ENCODE measurements at places on chromosomes 13 and 19.

GRCh38 chr19:47497050-47497766, 13.2 kb upstream of the KPTN start:
- no peak for DNase-seq

- DNase-seq = peak; percentile 33
These were observed 21.7 kb upstream of the ZNF429 start for GRCh38 chr19:21483589-21484170.

- DNase-seq = peak; percentile 42
These were observed 319.5 kb upstream of the OBI1 start for GRCh38 chr13:78978381-78978998.

DNA sequence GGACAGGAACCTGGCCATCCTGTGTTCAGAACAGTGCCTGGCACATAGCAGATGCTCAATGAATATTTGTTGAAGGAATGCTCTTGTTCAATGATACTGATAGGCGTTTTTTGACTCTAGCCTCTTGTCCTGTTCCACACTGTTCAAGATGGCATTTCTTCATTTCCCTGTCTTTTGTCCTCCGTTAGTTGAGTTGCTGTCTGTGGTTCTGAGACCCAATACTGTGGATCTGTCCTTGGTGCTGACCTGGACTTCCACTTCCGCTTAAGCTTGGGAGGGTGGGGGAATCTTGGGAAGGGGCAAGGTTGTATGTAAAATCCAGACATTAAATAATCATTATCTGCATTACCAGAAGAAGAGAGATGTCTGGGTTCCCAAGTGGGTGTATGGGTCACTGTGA, 8.3 kb upstream of the KCNN4 start:
- DNase-seq = no peak

DNA sequence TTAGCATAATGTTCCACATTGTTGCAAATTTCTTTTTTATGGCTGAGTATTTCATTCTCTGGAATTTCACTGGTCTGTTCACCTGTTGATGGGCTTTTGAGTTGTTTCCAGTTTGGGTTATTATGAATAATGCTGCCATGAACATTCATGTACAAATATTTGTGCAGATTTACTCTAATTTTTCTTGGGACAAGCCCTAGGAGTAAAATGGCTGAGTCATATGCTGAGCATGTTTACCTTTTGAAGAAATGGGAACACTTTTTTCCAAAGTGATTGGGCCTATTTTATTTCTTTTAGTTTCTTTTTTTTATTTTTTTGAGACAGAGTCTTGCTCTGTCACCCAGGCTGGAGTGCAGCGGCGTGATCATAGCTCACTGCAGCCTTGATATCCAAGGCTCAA, 4.7 kb upstream of the FBL start:
- DNase-seq = no peak

GRCh38 chr19:18523841-18524240, 2.0 kb upstream of the ELL start:
- DNase-seq = no peak

DNA sequence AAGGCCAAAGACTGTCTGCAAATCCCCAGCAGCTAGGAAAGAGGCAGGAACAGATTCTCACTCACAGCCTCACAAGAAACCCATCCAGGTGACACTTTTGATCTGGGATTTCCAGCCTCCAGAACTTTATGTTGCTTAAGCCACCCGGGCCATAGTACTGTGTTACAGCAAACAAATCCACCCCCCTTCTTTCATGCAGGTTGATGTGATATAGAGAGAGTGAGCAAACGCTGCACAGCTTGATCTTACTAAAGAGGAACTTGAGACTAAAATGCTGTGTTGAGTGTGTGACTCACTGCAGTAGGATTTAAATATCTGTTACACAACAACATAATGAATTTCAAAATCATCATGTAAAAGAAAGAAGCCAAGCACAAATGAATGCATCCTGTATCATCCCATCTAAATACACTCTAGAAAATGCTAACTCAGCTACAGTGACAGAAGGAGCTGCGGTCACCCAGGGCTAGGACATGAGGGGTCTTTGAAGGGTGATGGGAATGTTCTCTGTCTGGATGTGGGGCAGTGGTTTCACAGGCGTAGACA, 32.2 kb downstream of the RCBTB2 start:
- no peak for DNase-seq

- no peak for DNase-seq
These were observed 26.5 kb upstream of the CASP14 start for GRCh38 chr19:15022752-15023151.

GRCh38 chr19:43457809-43458208, 7.6 kb downstream of the LYPD3 start:
- no peak for DNase-seq

DNA sequence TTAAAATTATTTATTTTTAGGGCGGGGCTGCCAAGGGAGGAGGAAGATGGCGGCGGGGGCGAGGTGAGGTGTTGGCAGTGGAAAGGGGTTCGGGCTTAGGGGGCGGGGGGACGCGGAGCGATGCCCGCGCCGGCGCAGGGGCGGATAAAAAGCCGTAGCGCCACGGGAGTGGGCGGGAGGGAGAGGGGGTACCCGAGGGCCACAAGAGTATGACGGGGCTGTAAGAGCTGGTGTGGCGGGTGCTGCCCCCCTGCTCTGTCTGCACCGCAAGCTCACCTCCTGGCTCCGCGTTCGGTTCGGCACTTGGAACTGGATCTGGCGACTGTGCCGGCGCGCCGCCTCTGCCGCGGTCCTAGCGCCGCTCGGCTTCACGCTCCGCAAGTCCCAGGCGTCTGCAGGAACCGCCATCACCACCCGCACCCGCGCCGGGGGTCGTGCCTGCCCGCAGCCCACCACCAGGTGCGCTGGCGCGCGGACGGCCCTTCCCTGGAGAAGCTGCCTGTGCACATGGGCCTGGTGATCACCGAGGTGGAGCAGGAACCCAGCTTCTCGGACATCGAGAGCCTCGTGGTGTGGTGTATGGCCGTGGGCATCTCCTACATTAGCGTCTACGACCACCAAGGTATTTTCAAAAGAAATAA, 265.2 kb upstream of the SGCG start:
- DNase-seq = no peak

- DNase-seq = no peak
These were observed 87.0 kb upstream of the TRPC4 start for GRCh38 chr13:37956536-37956935.

GRCh38 chr19:43545276-43545675, 12.3 kb downstream of the ZNF575 start:
- DNase-seq = no peak

DNA sequence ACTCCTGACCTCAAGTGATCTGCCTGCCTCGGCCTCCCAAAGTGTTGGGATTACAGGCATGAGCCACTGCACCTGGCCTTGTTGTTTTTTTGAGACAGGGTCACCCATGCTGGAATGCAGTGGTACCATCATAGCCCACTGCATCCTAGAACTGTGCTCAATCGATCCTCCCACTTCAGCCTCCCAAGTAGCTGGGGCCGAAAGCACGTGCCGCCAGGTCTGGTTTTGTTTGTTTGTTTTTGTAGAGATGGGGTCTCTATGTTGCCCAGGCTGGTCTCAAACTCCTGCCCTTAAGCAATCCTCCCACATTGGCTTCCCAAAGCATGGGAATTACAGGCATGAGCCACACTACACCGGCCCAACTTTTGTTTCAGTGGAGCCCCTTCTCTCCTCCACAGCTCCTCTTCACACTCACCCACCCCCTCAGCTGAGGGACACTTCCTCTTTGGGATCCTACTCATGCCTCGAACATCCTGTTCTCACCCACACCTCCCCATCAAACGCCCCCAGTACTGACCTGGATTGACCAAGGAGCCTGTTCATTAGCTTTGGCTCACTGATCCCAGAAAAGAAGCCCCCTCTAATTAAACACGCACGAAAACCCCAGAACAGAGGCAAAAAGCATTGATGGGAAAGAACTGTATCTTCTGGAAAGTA, 12.8 kb upstream of the CERS4 start:
- DNase-seq = no peak

- peak; percentile 82 for DNase-seq
These were observed 467 bp downstream of the LAMP1 start for GRCh38 chr13:113297370-113298042.

DNA sequence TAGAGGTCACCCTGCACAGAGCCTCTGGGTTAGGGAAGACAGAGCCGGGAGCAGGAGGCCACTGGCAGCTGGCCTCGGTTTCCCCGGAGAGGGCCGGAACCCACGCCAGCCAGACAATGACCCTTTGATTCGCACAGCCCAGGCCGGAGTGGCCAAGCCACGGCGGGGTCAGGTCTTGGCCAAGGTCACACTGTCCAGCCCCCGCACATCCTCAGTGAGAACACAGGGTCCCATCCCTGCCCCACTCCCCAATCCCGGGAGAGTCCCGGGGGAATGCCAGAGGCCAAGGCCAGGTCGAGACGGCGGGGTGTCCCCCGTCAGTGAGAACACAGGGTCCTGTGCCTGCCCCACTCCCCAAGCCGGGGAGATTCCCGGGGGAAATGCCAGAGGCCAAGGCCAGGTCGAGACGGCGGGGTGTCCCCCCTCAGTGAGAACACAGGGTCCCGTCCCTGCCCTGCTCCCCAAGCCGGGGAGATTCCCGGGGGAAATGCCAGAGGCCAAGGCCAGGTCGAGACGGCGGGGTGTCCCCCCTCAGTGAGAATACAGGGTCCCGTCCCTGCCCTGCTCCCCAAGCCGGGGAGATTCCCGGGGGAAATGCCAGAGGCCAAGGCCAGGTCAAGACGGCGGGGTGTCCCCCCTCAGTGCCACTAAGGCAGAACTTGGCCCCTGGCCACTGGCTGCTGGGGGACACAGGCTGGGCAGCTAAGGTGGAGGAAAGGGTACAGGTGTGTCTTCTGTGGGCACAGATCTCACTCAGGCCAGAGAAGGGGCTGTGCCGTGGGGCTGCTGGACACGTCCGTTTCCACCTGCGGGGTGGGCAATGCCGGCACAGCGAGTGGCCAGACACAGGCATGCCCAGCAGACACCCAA, 1.7 kb upstream of the FSTL3 start:
- no peak for DNase-seq

- DNase-seq = no peak
These were observed 162.5 kb downstream of the OLFM4 start for GRCh38 chr13:53191091-53191490.

DNA sequence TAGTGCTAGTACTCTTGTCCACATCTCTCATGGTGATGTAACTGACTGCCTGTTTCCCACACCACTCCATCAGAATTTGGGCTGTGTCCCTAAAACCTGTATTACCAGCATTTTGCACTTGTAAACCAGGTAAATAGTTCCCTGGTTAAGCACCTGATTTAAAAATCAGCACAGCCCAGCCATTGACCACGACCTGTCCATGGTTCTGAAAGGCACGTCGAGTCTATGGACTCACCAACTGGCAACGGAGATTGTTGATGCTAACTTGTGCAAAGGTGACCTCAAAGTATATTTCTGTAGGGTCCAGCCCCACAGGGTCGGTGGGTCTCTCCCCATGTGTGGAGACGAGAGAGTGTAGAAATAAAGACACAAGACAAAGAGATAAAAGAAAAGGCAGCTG, 46.7 kb upstream of the ZNF835 start:
- DNase-seq = no peak

GRCh38 chr19:55077106-55077505, 1.4 kb downstream of the EPS8L1 start:
- no peak for DNase-seq

GRCh38 chr19:35295792-35296462, 4.0 kb downstream of the MAG start:
- peak; percentile 28 for DNase-seq

DNA sequence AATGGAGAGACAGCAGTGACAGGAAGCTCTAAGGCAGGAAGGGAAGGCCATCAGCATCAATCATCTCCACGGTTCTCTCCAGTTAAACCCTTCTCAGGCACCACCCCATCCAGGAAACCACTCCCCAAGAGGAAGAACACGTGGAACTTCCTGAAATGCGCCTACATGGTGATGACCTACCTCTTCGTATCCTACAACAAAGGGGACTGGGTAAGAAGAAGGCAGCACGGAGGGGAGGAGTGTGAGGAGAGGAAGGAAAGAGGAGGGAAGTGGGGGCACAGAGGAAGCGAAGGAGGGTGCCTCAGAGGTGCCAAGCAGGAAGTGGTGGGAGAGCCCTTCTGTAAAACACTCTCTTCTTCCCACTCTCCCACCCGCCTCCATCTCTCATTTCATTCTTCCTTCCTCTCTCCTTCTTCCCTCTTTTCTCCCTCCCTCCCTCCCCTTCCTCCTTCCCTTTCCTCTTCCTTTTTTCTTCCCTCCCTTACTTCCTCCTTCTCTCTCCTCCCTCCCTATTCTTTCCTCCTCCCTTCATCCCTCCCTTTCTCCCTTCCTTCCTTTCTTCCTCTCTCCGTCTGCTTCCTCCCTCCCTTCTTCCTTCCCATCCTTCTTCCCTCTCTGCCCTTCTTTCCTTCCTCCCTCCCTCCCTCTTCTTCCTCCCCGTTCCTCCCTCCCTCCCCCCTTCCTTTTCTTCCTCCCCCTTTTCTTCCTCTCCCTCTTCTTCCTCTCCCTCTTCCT, 12.6 kb downstream of the ZSCAN5A start:
- no peak for DNase-seq

DNA sequence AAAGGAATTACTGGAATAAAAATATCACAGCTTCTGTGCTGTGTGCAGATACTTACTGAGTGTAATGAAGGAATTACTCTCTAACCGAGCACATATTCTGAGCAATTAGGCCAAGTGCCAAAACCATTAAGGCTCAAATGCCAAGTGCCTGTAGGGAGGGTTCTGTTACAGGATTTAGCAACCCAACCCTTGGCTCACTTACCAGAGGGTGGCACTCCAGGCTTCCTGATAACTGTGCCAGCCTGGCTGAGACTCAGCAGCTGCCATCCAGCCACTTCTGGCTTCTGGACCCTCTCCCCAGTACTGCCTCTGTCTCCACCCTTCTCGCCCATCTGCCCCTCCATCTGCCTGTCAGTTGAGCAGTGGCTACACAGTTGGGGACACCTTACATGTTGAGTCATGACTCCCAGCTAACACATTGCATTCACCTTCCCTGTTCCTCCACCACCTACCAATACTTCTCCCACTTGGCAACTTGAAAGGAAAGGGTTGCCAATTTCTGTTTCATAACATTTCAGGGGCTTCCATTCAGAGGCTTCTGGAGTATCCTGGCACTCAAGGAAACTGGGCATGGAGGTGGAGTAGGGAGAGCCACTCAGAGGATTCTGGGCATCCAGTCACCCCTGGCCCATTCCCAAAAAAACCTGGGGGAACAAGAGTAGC, 110.5 kb downstream of the COG6 start:
- no peak for DNase-seq

DNA sequence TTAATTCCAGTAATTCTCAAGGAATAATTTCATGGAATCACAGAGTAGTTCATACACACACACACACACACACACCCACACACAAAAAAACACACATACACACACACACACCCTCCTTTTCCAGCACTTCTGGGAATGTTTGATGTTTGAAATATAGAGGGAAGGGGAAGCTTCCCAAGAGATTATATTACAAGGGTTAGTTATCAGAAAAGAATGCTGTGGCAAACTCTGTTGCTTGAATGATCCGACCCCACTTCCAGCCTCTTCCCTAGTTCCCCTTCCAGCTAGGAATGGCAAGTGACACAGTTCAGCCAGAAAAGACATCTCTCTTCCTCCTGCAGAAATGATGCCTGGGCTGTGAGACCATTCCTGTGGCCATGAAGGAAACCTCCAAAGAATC, 49.9 kb downstream of the KCTD12 start:
- no peak for DNase-seq

GRCh38 chr13:51244637-51245405, 22.6 kb downstream of the FAM124A start:
- no peak for DNase-seq

Data from CD4-positive, alpha-beta memory T cell (primary cell).